HFFc6 (cell line): ENCODE measurements at places on chromosomes 4 and X. TPM values are rescaled to one million over a fixed set of nuclear protein-coding genes. Genes with fewer than 3 reads are reported as not detected.

- no peaks in the 10 kb centered on the region for H3K4me1 ChIP-seq
- DNase-seq, result no peak
- H3K4me3 ChIP-seq, result no peak overlapping the region
- H3K27me3 ChIP-seq, result no peaks in the 10 kb centered on the region
- no peak overlapping the region for H3K27ac ChIP-seq
Observed at GRCh38 chrX:106331606-106332005, 163.5 kb downstream of the PWWP3B start.

GRCh38 chrX:27591938-27592337 lies 1.8 kb downstream of the DCAF8L2 start:
- H3K36me3 ChIP-seq, result peaks cover 4% of the 10 kb centered on the region; the same call in 1 of the 2 replicates
- no peak overlapping the region for H3K27ac ChIP-seq
- H3K4me1 ChIP-seq, result no peaks in the 10 kb centered on the region
- no peak for DNase-seq
- no peaks in the 10 kb centered on the region for H3K27me3 ChIP-seq
- no peak overlapping the region for H3K4me3 ChIP-seq

DNA sequence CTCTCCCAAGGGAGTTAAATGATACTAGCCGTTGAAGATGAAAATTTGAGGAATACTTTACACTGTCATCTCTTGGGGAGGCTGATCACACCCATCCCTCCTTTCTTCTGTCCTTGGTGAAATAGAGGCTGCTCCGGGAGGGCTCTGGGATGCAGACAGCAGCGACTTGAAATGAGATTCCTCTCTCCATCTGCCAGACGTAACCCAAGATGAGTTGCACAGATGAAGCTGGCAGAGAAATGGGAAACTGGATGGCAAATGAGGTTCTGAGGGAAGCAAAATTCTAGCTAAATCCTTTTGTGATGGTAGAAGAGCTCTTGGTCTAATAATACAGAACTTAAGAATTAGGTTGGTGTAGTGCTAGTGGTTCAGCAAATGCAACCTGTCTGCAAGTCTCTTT lies 201.4 kb downstream of the AASDH start:
- DNase-seq, result no peak
- H3K36me3 ChIP-seq, result no peaks in the 10 kb centered on the region
- no peak overlapping the region for H3K4me3 ChIP-seq
- H3K4me1 ChIP-seq, result no peaks in the 10 kb centered on the region
- no peak overlapping the region for H3K27ac ChIP-seq

DNA sequence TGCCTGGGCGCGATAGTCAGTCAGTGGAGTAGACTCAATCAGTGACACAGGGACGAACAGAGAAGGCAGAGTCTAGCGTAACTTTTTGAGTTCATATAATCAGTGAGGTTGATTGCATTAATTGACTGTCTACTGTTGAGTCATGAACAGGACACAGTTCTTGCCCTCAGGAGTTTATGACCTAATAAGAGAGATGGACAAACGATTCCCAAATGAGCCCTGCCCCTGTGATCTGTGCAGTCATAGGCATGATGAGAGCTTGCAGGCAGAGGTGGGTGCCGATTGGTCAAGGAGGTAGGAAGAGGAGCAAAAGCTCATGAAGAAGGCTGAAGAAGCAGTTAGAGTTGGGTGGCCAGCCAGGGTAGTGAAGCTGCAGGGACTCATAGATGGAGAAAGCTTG lies 57.1 kb downstream of the ADD1 start:
- peaks cover 3% of the 10 kb centered on the region for H3K27me3 ChIP-seq
- no peak for DNase-seq
- peaks cover 51% of the 10 kb centered on the region for H3K36me3 ChIP-seq
- peaks cover 23% of the 10 kb centered on the region for H3K4me1 ChIP-seq

- no peaks in the 10 kb centered on the region for H3K36me3 ChIP-seq
- no peaks in the 10 kb centered on the region for H3K4me1 ChIP-seq
- H3K27me3 ChIP-seq, result no peaks in the 10 kb centered on the region; the same call in 1 of the 2 replicates
- no peak overlapping the region for H3K27ac ChIP-seq
Observed at GRCh38 chrX:135477576-135477975, 42.9 kb upstream of the INTS6L start.

The CSN1S1 gene
- not detected in 3 replicates for total RNA-seq
